ENCODE measurements at places on chromosomes 7 and 10.

- no peak for DNase-seq
Measured at GRCh38 chr10:113228530-113228929, 278.5 kb downstream of the TCF7L2 start.

- DNase-seq, result no peak
Measured at GRCh38 chr10:15515202-15515601, 144.1 kb upstream of the FAM171A1 start.

- DNase-seq, result no peak
Measured at GRCh38 chr7:47941136-47941844, 7.0 kb downstream of the PKD1L1 start.

- no peak for DNase-seq
Measured at GRCh38 chr7:4845740-4846142, 16.1 kb downstream of the PAPOLB start.

GRCh38 chr7:122056977-122057376 is 87.1 kb downstream of the AASS start:
- no peak for DNase-seq

- no peak for DNase-seq
Measured at GRCh38 chr7:151226560-151226874, 488 bp downstream of the ABCF2 start.

DNA sequence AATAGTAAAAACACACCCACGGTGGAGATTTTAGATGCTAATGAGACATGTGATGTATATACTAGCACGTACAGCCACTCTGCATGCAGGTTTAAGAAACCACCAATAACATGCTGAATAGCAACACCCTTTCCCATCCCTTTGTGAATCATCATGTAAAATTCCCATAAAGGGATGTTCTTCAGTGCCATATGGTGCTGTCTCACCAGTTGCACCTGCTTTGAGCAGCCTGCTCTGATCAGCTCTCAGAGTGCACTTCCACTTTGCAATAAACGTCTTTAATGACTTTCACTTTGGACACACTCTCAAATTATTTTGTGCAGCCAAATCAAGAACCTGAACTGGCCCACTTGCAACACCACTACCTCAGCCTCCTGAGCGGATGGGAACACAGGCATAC is 615.0 kb downstream of the ANKRD7 start:
- no peak for DNase-seq

GRCh38 chr10:44980309-44981171 is 1.9 kb upstream of the DEPP1 start:
- DNase-seq, result no peak

DNA sequence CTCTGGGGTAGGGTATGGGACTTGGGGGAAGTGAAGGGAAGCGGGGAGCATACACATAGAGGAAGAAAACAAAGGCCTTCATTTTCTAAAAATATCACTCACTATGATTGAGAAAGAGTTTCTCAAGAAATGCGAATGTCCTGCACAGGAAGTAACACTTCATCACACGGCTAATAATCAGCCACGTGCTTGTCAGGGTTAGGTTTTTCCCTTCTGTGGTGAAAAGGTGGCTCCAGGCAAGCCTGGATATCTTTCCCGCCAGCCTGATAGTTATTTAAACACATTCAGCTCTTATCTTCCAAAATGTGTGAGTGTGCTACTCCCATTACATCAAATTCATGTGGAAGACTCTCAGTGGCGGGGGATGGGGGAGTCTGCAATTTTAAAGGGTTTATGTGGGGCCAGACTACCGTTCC is 166.4 kb upstream of the ADO start:
- no peak for DNase-seq

- no peak for DNase-seq
Measured at GRCh38 chr7:16205466-16205865, 215.9 kb downstream of the CRPPA start.

GRCh38 chr7:55251911-55252310 is 113.2 kb upstream of the LANCL2 start:
- no peak for DNase-seq

DNA sequence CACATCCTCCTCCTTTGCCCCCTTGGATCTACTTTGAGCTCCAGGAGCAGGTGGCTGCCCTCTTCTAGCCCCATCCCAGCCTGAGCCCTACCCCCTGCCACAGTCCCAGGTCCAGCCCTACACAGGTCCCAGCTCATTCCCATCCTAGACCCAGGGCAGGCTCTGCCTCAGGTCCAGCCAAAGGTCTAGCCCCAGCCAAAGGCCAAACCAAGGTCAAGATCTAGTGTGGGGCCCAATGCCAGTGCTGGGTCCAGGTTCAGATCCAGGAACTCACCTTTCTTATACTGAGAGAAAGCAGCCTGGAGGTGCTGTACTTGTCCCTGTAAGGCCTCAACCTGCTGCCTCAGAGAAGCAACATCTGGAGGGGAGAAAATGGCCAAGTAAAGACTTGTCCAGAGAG is 8.5 kb downstream of the SFTPD start:
- DNase-seq, result no peak

GRCh38 chr10:25072786-25073185 is 56.4 kb downstream of the THNSL1 start:
- no peak for DNase-seq

DNA sequence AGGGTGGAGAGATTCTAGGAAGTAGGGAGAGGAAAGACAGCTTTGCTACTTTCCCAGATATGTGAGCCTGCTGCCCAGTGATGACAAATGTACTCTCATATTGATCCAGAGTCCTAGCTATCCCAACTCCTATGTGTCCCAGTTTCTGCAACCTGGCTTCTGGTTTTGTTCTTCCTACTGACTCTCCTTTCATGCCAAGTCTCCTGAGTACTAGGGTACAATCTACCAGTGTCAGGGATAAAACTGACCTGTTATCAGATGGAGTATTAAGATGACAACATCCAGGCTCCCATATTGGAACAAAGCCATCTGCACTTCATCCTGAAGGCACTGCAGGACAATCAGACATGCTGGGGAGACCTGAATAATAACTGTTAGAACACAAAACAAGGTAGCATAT is 233.7 kb upstream of the PHYHIPL start:
- DNase-seq, result no peak

GRCh38 chr10:1434202-1434601 is 303.1 kb downstream of the ADARB2 start:
- no peak for DNase-seq

DNA sequence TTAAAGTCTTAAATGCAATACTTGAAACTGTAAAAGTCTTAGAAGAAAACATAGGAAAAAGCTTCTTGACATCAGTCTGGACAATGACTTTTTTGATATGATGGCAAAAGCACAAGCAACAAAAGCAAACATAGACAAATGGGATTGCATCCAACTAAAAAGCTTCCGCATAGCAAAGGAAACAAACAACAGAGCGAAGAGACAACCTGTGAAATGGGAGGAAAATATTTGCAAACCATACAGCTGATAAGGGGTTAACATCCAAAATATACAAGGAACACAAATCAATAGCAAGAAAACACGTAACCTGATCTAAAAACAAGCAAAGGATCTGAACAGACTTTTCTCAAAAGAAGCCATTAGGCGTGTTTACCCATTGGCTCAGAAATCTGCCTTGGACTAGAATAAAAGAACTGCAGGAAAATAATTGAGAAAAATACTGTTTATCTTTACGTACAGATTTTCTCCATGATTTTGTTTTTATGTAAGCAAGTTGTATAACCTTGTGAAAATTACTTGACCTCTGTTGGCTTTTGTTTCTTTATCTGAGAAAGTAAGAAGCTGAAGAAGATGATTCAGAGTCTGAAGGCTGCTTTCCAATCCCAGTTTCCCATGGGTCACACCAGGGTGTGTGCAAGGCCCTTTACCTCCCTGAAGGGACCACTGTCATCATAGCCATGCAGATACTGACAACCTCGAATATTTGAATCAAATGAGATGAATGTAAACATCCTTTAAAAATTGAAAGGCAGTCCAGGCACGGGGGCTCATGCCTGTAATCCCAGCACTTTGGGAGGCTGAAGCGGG is 99.1 kb upstream of the LANCL2 start:
- DNase-seq, result no peak

GRCh38 chr10:38157270-38157685 is 63.1 kb downstream of the ZNF37A start:
- no peak for DNase-seq

- no peak for DNase-seq
Measured at GRCh38 chr10:116469437-116469836, 41.8 kb downstream of the PNLIPRP3 start.

DNA sequence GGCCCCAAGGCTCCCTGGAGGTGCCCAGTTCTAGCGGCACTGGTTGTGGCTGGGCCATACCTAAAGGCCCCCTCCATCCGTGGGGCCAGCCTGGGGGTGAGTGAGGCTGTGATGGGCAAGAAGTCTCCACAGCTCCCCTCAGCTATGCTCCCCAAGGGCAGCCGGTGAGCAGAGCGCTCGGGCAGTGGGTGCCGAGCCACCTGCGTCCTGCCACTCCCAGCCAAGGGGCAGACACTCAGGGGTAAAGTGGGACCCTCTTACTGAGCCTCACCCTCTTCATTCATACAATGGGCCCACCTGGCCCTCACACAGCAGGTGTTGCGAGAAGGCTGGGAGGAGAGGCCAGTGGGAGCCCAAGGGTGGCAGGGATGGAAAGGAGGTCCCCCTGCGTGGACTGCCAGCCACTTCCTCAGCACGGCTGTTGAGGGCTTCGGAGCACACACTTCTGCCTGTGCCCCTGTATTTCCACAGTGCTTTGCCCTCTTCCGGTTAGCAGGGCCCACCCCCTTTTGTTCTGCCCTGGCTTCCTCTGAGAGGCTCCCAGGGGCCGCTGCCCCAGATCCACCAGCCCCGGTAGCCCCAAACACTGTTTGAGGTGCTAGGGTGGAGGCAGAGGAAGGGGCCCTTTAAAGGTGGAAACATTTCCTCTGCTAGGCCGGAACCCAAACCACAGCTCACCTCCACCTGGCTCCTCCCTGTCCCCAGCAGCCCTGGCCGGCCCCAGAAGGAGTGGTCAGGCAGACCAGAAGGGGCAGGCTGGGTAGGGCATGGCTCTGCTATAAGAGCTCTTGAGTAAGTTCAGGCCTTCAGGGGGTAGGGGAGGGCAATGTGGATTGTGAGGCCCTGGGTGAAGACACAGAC is 16.4 kb upstream of the C10orf105 start:
- no peak for DNase-seq

- no peak for DNase-seq
Measured at GRCh38 chr10:80163741-80164341, 31.3 kb downstream of the PLAC9 start.

GRCh38 chr10:88915781-88916180 is 35.7 kb downstream of the STAMBPL1 start:
- DNase-seq, result no peak

GRCh38 chr7:142482891-142483658 is 225.2 kb upstream of the PRSS58 start:
- DNase-seq, result no peak

- no peak for DNase-seq
Measured at GRCh38 chr10:72303424-72304128, 29.9 kb downstream of the DDIT4 start.

DNA sequence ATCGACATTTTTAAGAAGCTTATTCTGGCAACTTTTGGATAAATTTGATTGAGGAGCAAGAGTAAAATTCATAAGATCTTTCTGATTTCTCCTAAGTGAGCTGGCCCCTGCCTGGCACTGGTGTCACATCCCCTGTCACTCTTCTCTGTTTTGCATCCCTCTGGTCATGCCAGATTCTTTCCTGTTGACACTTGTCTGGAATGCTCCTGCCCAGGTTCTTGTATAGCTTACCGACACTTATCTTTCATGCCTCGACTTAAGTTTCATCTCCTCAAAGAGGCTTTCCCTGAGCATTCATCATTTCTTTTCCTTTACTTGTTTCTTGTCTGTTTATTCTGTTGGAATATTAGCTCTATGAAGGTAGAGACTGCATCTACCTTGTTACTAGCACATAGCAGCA is 22.2 kb upstream of the AASS start:
- DNase-seq, result no peak

GRCh38 chr10:8563478-8563877 is 509.0 kb downstream of the GATA3 start:
- DNase-seq, result no peak
